ENCODE measurements at places on chromosomes 11 and 22.

DNA sequence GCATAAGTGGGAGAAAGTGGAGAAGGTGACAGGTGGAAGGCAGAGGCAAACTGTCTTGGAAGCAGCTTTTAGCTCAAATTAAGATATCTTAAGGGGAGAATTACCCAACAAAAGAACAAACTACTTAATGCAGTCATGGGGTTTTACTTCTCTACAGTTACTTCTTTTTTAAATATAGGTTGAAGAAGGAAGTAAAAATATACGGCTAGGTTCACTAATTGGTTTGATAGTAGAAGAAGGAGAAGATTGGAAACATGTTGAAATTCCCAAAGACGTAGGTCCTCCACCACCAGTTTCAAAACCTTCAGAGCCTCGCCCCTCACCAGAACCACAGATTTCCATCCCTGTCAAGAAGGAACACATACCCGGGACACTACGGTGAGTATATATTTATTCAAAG is 40.8 kb downstream of the PDHX start:
- DNase-seq: no peak

GRCh38 chr11:74014880-74015279 is 6.0 kb upstream of the UCP3 start:
- no peak for DNase-seq

DNA sequence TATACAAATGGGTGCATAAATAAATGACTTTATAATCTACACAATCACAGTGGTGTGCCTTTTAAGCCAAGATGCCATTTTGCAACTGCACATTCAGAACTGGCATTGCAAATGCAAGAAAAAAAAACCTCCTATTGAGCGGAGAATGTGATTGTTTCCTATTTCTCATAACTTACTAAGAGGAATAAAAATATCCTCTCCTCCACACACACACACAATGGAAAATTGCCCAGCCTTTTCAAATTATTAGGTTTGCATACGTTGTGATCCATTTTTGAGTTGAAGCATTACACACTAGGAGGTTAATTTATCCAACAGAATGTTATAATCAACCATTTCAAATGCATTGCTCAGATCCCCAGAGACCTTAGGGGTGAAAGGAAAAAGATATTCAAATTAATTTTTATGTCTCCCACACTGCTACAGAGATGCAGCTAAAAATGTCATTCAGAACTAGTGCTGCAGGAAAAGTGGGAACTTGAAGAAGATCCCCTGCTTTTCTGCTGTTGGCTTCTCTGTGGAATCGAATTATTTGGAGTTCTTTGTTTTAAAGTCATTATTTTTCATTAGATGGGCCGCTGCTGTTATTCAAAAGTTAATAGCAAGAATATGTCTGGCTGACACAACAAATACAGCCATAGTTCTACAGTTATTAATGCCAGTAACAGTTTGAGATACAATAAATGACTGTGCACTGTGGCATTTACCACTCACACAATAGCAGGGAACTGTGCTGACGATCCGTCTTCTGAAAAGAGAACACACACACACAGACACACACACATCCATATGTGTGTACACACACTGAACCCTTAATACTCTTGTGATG is 299.9 kb upstream of the ANO5 start:
- no peak for DNase-seq

GRCh38 chr11:102223859-102224258 is 93.4 kb upstream of the BIRC3 start:
- no peak for DNase-seq

DNA sequence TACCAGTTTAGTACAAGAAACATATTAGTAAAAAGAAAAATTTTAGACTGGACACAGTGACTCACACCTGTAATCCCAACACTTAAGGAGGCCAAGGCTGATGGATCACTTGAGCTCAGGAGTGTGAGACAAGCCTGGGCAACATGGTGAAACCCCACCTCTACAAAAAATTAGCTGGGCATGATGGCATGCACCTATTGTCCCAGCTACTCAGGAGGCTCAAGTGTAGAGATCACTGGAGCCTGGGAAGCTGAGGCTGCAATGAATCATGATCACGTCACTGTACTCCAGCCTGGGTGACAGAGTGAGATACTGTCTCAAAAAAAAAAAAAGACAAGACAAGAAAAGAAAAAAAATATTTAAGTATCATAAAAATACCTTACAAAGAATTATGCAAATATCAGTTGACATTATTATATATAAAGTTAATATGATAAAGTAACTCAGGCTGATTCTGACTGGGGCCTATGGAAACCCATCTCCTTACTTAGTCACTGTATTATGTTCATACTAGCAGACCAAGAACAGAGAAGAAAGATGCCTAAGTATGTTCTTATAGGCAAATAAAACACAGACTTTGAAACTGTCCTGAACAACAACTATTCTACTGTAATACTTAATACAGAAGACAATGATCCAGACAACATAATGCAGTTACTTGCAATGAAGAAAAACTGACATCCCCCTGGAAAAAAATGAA is 27.3 kb downstream of the FAM168A start:
- DNase-seq: no peak

- no peak for DNase-seq
Measured at GRCh38 chr11:43681401-43681942, 934 bp downstream of the HSD17B12 start.

DNA sequence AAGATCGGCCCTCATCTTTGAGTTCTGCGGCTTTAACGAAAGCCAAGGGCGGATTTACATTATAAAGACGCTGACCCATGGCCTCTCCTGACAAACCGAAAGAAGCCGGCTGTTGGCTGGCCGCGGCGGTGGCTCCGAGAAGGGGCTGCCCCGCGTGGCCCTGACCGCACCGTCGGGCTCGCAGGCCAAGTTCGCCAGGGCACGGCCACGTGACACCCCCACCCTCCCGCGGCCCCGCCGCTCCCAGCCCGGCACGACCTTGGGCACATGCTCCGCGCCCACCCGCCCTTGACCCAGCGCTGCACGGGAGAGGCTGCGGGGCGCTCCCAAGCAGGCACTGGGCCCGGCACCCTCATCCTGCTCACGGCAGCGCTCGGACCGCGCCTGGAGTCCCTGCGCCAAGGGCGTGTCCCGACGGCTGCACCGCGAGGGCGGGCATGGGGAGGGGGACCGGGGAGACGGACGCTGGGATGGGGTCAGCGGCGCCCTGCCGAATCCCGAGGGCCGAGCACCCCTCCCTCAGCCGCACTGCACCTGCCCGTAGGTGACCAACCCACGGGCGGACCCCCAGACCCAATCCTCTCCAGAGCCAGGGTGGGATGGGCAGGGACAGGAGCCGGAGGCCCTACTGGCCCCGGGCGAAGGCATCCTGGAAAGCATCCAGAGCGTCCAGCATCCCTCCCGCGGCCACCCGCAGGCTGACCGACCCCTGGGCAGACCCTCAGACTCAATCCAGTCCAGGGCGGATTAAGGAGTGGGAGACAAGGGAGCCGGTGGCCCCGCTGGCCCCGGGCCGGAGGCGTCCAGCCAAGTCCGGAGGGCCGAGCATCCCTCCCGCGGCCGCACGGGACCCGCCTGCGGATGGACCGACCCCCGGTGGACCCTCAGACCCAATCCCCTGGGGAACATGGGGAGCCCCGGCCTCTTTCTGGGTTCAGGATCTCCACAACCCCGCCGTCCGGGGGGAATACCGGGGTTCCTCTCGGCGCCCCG is 759 bp downstream of the CPT1A start:
- DNase-seq: no peak

DNA sequence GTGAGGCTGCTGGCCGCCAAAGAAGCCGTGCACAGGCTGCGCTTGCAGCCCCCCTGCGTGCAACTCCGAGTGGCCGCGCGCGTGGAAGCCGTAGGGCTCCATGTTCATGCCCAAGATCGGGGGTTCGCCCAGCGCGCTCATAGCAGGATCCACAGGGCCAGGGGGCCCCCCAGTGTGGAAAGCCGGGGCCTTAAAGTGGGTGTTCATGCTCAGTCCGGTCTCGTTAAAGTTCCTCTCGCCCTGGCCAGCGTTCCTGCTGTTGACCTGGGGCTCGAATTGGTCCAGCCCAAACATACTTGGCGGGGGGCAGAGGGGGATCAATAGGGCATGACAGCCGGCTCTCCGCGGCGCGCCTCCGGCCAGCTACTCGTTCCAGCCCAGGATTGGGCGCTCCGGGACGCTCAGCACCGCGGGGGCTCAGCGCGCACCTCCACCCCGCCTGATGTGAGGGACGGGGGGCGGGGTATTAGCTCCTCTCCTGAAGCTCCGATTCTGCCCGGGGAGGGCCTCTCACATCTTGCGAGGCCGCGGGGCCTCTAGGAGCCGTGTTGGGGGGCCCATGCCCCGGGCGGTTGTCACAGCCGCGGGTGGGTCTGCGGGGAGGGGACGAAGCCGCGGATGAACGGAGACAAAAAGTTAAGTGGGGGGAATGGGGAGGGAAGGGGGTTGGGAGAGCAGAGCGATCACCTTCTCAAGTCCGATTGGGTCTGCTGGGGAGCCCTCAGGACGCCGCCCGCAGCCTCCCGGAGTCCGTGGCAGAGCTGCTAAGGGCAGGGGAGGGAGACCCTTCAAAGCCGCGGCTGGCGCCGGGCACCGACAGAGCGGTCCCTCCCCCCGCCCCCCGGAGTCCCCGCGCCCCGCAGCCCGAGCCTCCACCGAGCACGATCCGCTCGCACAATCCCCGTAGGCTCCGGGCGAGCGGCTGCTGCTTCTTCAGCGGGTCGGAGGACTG is 1.0 kb downstream of the MN1 start:
- DNase-seq: no peak

All from activated CD4-positive, alpha-beta T cell treated with anti-CD3 and anti-CD28 coated beads, Interleukin-2, amount 50 U/mL, for 4 hours (primary cell).